Ureter (tissue), 1 donor: ENCODE measurements at places on chromosomes 5 and 9. TPM values are rescaled to one million over a fixed set of nuclear protein-coding genes. Genes with fewer than 3 reads are reported as not detected.

SLC6A7 gene
- total RNA-seq = 0.10 TPM

SPATA31C1 gene
- total RNA-seq = not detected

C9orf152 gene
- total RNA-seq = 6.7 TPM

UNC13B gene
- total RNA-seq = 49.5 TPM

IFNB1 gene
- not detected for total RNA-seq

IFNA21 gene
- not detected for total RNA-seq

NPDC1 gene
- total RNA-seq = 138 TPM

EGR1 gene
- total RNA-seq = 41.6 TPM

C9orf50 gene
- total RNA-seq = not detected

RIC1 gene
- 28.5 TPM for total RNA-seq

MED10 gene
- total RNA-seq = 36.5 TPM
